ENCODE measurements at places on chromosomes 13 and 19.

DNA sequence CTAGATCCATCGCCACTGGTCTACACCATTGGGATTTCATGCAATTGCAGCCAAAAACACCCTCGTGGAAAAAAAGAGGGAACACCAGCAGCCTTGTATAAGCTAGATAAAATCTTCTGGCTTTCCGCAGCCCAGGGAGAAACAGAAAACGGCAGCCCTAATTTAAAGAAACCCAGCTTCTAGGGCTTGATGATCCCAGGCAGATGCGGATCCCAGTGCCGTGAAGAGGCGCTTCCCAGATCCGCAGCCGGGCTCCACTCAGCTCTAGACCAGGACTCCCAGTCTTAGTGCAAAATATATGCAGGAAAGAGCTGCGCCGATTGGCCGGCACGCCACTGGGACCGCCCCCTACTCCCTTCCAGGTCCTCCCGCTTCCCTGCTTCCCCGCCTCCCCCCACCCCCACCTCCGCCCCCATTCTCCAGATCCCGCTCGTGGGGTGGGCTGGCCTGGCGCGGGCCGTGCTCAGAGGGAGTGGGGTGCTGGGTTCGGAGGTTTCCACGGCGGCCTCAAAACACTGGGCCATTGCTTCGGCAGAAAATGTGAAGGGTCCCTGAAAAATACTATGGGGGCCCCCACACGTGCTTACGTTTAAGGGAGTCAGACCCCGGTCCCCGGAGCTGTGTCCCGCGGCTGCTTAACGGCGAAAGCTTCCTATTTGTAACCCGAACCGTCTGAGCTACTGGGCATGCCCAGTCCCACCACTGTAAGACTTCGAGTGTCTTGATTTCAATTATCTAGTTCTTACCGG, 63.1 kb downstream of the SERP2 start:
- peak; percentile 76 for DNase-seq

DNA sequence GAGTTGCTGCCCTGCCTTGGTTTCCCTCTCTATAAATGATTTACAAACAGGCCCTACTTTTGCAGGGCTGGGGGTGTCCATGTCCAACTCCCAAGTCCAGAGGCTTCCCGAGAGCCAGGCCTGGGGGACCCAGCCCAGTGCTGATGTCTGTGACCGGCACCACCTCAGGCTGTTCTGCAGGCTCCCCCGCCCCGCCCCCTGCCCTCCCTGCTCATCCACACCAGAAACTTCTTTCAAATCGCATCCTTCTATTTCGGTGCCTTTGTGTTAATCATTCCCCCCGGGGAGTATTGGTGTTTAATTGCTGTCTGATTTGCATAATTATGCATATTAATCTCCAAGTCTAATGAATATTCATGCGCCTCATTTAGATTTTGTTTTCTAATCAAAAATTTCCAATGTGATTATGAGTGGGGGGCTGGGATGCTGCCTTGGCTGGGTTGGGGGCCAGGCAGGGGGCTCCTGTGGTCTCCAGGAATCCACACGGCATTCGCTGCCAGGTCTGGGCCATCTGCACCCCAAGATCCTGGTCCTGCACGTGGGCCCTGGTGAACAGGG, 19.1 kb downstream of the TCF3 start:
- DNase-seq: no peak

- no peak for DNase-seq
Measured at GRCh38 chr19:30217461-30217860, 154.7 kb upstream of the ZNF536 start.

DNA sequence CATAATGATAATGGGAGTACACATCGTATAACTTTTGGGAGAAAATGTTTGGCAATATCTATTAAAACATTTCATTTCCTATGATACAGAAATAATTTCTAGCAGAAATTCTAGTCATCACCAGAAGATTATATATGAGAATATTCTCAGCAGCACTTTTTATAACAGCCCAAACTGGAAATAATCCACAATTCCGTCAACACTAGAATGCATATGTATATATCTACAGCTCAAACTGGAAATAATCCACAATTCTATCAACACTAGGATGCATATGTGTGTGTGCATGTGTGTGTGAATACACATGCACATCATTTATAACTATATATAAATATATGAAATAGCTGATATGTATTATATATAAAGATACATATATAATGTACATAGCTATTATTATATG, 408.0 kb upstream of the KLHL1 start:
- no peak for DNase-seq

GRCh38 chr19:29285878-29286277, 72.9 kb upstream of the UQCRFS1 start:
- no peak for DNase-seq

DNA sequence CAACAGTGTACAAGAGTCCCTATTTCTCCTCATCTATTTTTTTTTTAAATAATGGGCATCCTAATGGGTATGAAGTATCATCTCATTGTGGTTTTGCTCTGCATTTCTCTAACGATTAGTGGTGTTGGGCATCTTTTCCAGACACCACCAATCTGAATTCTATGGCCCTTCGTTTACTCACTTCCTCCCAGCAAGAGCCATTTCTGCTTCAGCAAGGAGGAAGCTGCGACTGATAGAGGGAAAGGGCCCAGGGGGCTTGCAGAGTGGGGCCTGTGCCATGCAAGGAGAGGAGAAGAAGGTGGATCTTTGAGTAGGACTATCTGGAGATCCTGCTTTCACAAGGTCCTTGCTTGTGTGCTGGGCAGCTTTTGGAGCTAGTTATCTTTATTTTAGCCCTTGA, 58.0 kb downstream of the USPL1 start:
- DNase-seq: no peak

GRCh38 chr13:37681281-37682032, 82.9 kb upstream of the POSTN start:
- peak; percentile 67 for DNase-seq

DNA sequence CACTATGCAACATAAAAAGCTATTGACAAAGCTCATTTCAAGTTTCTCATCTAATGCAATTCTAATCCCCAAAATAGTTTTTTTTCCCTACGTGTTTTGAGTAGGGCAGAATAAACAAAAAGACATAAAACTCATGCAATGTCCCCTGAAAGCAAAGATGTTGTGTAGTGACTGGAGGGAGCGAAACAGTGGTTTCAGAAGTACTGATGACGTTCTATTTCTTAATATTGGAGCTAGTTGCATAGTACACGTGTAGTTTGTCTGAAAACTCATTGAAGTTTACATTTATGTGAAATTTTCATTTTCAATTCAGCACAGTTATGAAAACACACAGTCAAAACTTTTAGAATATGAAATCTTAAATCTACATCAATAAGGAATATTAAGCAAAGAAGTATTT, 31.6 kb downstream of the USP12 start:
- no peak for DNase-seq

DNA sequence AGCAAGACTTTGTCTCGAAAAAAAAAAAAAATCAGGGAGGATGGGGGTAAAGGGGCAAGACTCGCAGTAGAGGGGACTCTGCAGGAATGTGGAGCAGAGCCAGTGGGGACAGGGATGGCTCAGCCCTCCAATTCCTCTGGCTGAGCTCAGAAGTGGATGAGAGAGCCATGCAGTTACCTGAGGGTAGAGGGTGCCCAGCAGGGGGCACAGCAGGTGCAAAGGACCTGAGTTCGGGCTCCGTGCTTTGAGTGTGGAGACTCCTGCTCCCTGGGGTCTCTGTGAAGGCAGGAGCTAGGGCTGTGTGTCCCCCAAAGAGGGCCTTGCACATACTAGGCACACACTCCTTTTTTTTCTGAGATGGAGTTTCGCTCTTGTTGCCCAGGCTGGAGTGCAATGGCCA, 7.7 kb downstream of the DOCK6 start:
- no peak for DNase-seq

DNA sequence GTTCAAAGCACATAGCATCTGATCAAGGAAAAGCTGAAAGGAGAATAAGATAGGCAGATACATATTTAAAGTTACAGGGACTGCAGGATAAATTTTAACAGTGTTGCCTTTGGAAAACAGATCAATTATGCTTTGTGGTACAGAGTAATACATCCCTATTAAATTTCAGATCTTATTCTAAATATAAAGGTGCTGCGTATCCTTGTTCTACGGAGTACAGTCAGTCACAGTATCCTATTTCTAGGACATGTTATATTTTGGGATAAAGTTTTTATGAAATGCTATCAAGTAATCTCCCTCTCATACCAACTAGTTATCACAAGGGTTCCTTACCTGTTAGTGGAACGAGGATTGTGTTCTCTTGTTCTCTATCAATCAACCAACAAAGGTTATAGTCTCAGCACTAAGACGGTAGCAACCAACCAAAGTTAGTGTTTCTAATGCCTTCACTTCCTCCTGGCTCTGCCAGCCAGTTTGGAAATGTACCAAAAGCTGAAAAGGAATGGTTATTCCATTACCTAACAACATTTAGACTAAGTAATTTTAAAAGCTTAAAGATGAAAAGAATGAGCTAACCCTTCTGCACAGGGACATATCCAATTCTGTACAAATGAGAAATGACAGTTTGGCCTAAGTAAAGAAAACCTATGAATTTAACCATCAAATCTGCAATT, 35.2 kb downstream of the TSC22D1 start:
- no peak for DNase-seq

DNA sequence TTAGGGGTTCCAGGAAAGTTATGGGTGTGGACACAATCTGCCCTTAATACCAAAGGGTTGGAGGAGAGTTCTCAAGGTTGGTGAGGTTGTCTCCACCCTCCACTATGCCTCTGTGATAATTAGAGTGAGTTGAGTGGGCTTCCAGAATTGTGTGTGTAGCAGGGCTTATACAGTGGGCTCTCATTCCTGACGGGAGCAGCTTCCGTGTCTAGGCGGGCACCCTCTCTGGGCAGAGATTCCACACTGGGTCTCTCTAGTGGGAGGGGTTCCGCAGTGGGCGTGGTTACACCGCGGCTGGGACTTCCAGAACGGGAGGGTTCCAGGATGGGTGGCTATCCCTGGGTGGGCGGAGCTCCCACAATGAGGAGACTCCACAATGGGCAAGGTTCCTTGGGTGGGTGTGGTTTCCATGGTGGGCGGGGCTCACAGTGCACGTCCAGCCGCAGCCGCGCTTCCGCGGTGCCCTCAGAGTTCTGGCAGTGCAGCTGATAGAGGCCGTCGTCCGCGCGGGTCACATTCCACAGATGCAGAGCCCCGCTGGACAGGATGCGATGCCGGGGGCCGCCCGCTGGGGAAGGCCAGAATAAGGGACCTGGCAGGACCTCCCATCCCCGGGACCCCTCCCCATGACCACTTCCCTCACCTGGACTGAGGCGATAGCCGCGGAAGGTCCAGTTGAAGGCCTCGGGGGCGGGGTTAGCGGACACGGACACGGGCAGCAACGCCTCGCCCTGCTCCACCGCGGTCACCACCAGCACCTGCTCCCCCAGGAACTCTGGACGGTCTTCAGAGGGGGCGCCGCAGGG, 8.4 kb downstream of the NPHS1 start:
- no peak for DNase-seq

- no peak for DNase-seq
Measured at GRCh38 chr13:92488249-92488852, 738.3 kb upstream of the GPC6 start.

DNA sequence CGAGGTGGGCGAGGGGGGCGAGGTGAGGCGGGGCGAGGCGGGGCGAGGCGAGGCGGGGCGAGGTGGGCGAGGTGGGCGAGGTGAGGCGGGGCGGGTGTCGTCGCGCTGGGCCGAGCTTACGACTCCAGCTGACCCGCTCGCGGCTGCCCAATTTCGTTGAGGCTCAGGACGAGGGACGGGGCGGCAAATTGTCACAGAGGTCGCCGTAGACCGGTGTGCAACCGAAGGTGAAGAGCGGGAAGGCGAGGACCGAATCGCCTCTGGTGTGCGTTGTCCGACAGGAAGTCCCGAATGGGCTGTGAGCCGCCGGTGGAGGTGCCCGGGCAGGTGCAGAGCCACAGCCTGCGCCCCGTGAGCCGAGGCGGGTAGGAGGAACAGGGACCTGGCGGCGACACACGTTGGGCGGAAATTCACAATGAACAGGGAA, at the start of gene LACC1:
LACC1 (plus strand) TSS at position 150 of the 427 bp plus-strand sequence. CDS start 1,082 bp downstream, outside the sequence.
- DNase-seq: no peak

Measured in GM04504 (cell line).